ENCODE measurements at places on chromosomes 2 and 18.

GRCh38 chr18:23042133-23042532 lies 93.2 kb upstream of the CABLES1 start:
- DNase-seq = no peak

GRCh38 chr2:102470168-102470567 lies 2.9 kb upstream of the SLC9A4 start:
- DNase-seq = no peak

- DNase-seq = peak; percentile 13
These were observed 21.2 kb downstream of the RTP5 start for GRCh38 chr2:241890524-241891235.

DNA sequence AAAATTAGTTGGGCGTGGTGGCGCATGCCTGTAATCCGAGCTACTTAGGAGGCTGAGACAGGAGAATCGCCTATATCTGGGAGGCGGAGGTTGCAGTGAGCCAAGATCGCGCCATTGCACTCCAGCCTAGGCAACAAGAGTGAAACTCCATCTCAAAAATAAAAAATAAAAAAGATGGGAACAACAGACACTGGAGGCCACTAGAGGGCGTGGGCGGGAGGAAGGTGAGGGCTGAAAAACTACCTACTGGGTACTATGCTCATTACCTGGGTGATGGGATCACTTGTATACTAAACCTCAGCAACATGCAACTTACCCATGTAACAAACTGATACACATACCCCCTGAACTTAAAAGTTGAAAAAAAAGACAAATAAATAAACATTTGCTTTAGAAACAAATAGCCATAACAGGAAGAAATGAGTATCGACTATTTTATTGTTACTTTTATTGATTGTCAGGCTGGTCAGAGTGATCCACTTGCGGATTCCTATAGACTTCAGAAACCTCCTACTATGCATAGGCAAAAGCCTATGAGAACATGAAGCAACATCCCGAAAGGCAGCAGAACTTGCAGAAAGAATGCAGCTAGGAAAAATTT lies 61.0 kb downstream of the TMEM163 start:
- DNase-seq = peak; percentile 45

DNA sequence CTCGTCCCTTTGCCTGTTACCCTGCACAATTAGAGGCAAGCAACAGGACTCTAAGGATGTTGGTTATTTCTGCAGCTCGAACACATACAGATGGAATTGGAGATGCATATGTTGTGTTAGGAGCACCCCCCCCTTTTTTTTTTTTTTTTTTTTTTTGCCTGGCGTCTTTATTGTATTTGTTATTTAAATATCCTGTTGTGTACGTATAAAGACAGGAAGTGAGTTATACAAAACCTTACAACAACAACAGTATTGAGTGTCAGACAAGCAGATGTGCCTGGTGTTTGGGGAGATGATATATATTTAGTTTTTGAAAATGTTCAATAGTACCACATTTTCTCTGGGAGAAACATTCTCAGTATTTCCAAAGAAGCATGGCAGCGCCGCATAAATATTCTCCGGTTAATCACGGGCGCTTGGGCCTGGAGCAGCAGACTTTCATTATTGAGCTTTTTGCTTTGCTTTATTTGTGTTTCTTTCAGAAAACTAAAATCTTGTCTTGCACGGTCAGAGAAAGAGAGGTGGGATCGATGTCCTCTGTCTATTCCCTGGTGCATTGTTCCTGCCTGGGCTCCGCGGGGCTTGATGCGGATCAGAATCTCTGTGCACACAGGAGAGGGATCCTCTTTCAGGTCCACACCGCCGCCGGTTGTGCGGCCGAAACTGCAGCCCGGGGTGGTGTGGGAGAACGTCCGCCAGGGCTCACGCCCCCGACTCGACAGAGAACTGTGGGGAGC lies 23.2 kb upstream of the ZNF516 start:
- DNase-seq = no peak

DNA sequence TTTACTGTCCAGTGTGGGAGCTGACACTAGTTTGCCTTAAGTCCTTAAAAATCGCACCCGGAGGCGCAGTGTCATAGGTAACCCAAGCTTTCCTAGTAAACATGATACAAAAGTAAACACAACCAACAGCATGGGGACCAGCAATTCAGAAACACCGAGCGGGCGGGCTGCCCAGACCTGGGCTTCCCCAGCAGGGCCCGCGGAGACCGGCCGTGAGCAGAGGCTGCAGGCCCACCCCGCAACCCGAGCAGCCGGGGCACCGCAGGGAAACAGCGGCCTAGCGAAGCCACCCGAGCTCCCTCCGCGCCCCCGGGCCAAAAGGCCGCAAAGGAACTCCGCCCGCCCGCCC lies 296 bp downstream of the TTC21B start:
- DNase-seq = no peak

DNA sequence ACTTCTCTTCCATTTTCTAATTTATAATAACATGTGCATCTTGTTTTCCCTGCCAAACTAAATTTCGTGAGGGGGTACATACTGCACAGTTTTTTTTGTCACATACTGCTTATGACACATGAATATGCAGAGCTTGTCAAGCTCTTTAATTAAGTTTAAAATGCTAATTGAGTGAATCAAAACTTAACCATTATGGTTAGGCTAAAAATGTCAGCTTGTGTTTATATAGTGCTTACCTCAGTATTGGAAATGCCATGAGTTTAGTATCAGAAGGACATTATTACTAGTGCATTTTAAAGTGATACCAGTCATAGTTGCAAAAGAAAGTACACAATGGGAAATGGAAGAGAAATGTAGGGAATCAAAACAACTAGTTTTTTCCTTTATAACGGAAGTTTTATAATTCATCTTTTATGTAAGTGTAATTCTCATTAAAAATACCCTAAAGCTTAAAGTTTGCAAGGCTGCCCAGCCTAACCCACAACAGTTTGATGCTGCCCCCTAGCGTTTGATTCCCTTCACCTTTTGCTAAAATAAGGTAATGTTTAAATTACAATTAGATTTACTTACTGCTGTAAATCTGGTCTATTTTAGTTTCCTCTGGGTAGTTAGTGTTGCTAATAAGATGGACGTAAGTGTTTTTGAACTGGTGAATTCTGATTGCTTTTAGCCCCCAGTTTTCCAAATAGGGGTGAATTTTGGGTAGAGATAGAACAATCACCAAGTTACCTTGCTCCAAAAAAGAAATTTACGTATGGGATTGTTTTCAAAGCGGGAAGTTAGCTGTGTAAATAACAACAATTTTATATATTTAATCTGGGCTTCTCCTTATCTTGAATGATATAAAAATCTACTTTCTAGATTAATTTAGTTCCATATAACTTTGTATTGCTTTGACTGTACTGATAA lies 3.2 kb downstream of the SLC39A10 start:
- DNase-seq = peak; percentile 78

GRCh38 chr2:235925250-235925919 lies 242.8 kb downstream of the GBX2 start:
- no peak for DNase-seq

DNA sequence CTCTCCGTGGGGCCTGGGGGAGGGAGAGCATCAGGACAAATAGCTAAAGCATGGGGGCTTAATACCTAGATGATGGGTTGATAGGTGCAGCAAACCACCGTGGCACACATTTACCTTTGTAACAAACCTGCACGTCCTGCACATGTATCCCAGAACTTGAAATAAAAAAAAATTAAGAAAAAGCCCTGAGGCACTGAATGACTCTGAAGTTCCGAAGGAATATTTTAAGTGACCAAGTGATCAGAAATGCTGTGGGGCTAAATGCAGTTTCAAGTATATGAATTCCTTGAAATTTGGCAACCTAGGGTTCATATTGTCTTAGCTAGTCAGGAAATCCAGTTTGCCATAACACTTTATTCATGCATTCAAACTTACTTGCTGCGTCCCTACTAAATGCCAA lies 127.5 kb downstream of the MC4R start:
- no peak for DNase-seq

DNA sequence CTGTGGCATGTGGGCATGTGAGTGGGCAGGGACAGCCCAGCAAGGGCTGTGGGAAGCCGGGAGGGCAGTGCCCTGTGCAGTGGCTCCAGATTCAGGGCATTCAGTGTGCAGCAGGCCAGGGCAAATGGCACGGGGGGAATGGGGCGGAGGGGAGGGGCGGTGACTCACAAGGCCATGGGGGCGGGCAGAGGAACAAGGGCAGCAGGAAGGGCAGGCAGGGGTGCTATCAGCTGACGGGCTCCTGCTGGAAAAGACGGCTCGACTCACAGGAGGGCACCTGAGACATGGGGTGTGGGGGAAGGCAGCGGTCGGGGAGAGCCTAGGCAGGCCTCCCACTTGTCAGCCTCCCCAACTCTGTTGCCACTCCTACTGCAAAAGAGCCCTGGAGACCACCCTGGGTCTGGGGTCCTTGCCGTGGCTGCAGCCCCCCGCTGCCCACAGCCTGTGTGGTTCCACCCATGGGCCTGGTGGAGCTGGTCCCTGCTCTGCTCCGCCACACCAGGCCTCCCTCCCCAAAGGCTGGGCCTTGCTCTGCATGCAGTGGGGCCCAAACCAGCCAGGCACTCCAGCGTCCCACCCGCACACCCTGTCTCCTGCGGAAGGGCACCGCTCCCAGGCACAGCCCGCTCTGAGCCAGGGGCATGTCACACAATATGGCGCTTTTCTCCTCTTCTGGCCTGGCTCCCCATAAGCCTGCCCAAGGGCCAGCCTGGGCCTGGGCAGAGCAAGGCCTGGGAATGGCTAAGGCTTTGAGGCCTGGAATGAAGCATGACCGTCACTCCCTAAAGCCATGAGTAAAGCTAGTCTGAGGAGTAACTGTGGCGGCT lies 25.9 kb downstream of the HS6ST1 start:
- no peak for DNase-seq

GRCh38 chr2:464562-465309 lies 176.8 kb upstream of the ALKAL2 start:
- DNase-seq = no peak

DNA sequence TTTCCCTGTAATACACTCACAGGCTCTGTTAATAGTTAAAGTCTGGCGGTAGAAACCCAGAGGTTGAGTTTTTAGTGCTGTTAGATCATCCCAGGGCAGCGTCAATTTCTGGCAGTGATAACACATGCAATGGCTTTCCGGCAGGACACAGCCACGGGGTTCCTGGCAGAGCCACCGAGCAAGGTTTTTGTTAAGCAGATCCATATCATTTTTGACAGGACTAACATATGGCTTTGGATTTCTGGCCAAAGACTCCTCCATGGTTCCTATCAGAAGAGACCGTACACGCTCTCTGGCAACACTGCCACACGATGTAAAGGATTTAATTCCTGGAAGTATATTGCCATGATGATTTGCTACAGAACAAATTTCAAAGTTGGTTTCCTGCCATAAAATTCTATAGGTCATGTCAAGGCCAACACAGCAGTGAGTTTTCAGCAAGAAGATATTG lies 854.3 kb downstream of the LRRTM4 start:
- DNase-seq = no peak

GRCh38 chr2:226077841-226078240 lies 678.3 kb downstream of the NYAP2 start:
- no peak for DNase-seq

GRCh38 chr2:10285191-10285555 lies 17.5 kb upstream of the HPCAL1 start:
- DNase-seq = no peak

DNA sequence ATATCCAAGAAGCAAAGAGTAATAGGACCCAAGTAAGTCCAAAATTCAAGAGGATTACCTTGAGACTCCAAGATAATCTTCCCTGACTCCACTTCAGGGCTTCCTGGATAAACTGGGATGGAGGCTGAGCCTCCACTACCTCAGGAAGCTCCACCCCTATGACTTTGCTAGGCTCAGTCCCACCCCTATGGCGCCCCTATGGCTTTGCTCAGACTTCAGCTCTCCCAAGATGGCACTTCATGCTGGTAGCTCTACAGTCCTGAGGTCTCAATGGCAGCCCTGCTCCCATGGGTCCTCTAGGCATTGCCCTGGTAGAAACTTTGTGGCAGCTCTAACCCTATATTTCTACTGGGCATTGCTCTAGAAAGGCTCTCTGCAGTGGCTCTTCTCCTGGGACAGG lies 69.9 kb upstream of the CHAC2 start:
- DNase-seq = no peak

DNA sequence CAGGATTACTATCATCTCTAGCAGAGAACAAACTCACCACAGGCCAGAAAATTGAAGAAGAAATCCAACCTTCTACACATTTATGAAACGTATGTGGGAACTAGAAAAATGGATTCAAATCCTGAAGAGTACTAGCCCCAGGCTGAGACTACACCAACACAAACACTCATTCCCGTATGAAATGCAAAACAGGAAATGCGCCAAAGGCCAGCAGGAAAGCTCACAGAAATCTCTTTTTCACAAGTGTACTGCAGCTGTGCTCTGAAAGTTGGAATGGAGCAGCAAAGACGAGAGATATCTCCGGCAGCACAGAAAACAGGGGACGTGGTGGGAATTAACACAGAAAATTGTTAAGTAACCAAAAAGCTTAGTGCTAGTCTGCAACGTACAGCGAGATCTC lies 913.5 kb downstream of the TDRD15 start:
- no peak for DNase-seq

DNA sequence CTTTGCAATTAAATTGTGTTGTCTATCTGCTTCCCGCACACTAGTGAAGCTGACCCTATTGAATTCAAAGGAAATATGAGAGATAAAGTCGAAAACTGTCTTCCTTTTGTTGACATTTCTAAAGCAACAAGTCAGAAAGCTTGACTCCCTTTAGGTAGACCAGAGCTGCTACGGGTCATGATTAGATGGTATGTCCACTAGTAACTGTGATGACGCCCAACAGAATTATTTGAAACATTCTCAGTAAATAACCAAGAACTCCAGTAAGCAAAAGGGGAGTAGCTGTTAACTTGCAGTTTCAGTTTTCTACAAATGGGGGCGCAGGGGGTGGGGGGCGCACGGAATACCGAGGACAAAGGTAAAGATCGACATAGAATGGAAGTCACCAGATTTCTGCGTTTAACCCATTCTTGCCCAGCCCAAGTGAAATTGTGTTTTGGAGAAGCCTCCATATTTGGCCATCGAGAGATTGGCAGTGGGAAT lies 56.4 kb downstream of the CRIM1 start:
- no peak for DNase-seq

- no peak for DNase-seq
These were observed 6.0 kb upstream of the GLI2 start for GRCh38 chr2:120729406-120730399.

GRCh38 chr18:38473535-38473934 lies 907.9 kb upstream of the CELF4 start:
- DNase-seq = no peak

All from CD4-positive, alpha-beta memory T cell (primary cell).